ENCODE measurements at places on chromosomes 2 and 18. TPM values are rescaled to one million over a fixed set of nuclear protein-coding genes. Genes with fewer than 3 reads are reported as not detected.

- no peaks in the 10 kb centered on the region for H3K4me1 ChIP-seq
- no peak for DNase-seq
- no peaks in the 10 kb centered on the region for H3K27me3 ChIP-seq
- H3K27ac ChIP-seq = no peak overlapping the region
- no peaks in the 10 kb centered on the region for H3K36me3 ChIP-seq
- H3K4me3 ChIP-seq = no peak overlapping the region
Measured at GRCh38 chr2:86371527-86371926, 34.1 kb upstream of the REEP1 start.

Gene CCDC148
- total RNA-seq = not detected

Gene ALK
- not detected for total RNA-seq

GRCh38 chr2:168956392-168956791 is 55.3 kb downstream of the G6PC2 start:
- no peak overlapping the region for H3K4me3 ChIP-seq
- no peaks in the 10 kb centered on the region for H3K4me1 ChIP-seq
- DNase-seq = no peak
- no peak overlapping the region for H3K27ac ChIP-seq
- H3K27me3 ChIP-seq = no peaks in the 10 kb centered on the region

Gene TTR
- total RNA-seq = 5.2 TPM

Data from ascending aorta (tissue), 2 donors.